ENCODE measurements at places on chromosomes 5 and 9. TPM values are rescaled to one million over a fixed set of nuclear protein-coding genes. Genes with fewer than 3 reads are reported as not detected.
A peak's percentile ranks its signal among the peaks of the same experiment; 100 is the strongest.

Gene ENC1
- 24.0 TPM for total RNA-seq

DNA sequence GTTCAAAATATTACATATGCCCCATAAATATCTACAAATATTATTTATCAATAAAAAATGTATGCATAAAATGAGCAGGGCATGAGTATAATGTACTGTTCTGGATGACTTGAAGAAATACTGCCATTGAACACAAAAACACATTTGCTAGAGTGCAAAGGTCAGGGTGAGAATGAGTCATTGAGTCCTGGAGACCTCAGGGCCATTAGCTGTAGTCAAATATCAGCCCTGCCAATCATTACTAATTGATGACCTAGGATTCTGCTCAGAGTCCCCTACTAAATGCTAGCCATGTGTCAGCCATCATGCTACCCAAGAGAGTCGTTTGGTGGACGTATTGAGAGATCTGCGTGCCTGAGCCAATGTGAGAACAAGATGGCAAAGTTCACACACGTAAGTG, 80.3 kb upstream of the FAM169A start:
- no peak for DNase-seq

DNA sequence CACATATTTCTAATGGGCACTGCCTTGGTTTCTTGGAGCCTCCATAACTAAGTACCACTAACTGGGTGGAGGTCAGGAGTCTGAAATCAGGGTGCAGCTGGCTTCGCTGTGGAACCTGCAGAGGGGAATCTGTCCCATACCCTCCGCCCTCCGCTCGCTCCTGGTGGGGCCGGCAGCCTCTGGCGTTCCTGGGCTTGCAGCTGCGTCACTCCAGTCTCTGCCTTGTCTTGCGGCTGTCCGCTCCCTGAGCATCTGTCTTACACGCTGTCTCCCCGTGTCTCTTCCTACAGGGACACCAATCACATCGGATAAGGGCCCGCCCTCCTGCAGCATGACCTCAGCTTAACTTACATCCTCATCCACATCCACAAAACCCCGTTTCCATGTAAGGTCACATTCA, 45.4 kb downstream of the NTNG2 start:
- DNase-seq, result peak; percentile 24

Gene INSL4
- total RNA-seq, result not detected

Gene STKLD1
- 1.7 TPM for total RNA-seq

Gene EMB
- total RNA-seq, result 0.59 TPM

Data from RPMI7951 (cell line).